ENCODE measurements at places on chromosomes 5 and 9.

- no peak for DNase-seq
Measured at GRCh38 chr5:146877783-146878475, 628 bp downstream of the PPP2R2B start.

DNA sequence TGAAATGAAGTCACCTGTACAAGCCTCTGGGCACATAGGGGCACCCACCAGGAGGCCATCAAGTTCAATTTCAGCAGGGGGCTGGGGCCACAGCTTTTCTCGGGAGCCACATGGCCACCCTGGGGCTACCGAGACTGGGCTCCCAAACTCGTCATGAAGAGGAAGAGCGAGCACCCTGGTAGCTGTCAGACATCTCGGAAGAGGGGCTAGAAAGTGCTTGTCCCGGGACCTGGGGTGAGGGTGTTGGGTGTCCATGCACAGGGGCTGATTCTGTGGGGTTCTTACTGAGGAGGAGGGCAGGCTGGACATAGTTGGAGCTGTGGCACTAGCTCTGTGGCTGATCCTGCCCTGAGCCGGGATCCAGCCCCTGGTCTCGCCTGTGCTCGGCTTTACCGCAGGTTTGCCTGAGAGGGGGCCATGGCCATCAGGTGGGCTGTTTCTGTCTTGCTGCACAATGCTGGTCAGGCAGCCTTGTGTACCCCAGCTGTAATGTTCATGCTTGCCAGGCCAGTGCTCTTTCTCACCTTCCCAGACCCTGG lies 70.3 kb downstream of the PHF2 start:
- no peak for DNase-seq

DNA sequence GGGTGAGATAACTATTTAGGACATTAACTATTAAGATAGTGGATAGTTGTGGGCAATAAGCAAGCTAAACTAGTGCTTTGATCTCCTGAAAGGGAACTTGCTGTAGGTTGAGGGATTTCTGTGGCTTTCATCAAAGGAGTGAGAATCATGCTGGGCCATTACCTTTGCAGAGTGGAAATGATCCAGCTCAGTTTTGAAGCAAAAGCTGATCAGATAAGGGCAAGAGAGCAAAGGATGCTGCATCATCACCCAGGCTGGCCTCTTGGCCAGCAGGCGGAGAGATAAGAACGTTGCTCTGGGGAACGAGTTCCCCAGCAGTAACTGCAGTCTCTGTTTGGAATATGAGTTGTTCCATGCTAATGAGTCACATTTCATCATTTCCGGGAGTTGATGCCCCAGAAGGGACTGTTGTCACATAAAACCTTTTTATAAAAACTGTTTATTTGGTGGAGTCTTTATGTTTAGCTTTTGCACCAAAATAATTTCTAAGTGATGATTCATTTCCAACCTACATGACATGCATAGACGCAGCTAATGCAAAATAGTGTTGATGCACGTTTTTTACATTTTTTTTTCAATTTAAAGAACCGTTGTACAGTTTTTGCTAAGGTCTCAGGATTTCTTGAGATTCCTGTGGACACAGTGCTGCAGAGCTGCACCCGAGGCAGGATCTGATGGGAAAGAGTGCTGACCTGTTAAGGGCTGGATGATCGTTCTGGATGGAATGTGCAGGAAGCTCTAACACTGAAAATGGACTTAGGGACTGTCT lies 99.3 kb downstream of the ACTBL2 start:
- DNase-seq = no peak

- no peak for DNase-seq
Measured at GRCh38 chr5:73256462-73256861, 83.5 kb downstream of the TMEM174 start.

DNA sequence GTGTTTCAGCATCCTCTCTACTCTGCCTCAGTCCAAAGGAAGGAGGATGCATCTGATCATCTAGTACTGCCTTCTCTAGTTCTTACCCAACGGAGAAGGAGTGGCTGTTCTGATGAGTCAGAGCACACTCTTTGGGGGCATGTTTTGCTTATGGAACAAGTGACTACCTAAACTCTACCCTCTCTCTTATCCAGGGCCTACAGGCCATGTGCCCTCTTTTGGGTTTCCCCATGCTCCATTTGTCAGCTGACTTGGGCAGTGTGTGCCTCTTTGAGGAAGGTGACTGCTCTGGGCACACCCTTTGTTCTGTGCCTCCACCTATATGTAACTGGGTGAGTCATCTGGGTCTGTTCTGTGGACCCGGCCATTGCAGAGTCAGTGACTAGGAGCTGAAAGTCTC lies 89.6 kb upstream of the BNC2 start:
- no peak for DNase-seq

DNA sequence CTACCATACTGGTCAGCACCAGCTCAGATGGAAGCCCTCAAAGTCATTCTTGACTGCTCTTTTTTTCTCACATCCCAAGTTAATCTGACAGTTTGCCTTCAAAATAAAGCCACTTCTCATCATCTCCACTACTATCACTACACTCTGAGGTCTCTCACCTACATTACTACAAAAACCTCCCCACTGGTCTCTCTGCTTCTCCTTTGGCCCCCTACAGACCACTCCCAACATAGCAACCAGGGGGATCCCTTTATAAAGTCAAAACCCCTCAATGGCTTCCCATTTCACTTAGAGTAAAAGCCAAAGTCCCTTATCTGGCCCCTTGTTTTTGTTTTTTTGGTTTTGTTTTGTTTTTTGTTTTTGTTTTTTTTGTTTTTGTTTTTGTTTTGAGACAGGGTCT lies 4.6 kb downstream of the ARAP3 start:
- no peak for DNase-seq

- DNase-seq = peak; percentile 96
Measured at GRCh38 chr5:74040065-74040551, 414.1 kb downstream of the ARHGEF28 start.

- DNase-seq = no peak
Measured at GRCh38 chr9:105198865-105199264, 45.6 kb upstream of the SLC44A1 start.

GRCh38 chr5:93582677-93583438 lies at the start of gene NR2F1:
TSS of gene NR2F1 (plus strand) at chr5:93583222. CDS start at chr5:93585024, 1,802 bp downstream.
- DNase-seq = peak; percentile 92
